ENCODE measurements at places on chromosomes 16 and 17. TPM values are rescaled to one million over a fixed set of nuclear protein-coding genes. Genes with fewer than 3 reads are reported as not detected.

Gene RAB11FIP4
- 33.1 TPM for total RNA-seq

Gene TEX19
- not detected for total RNA-seq

Gene YBX2
- 0.45 TPM for total RNA-seq

Gene MEFV
- 0.07 TPM for total RNA-seq

Gene MARVELD3
- not detected for total RNA-seq

Gene UNK
- total RNA-seq, result 19.1 TPM

Gene DHX8
- total RNA-seq, result 46.3 TPM

Gene MED1
- total RNA-seq, result 52.4 TPM

Gene CACNG3
- total RNA-seq, result not detected

Gene ATP2A1
- 5.3 TPM for total RNA-seq

Gene KRTAP3-2
- total RNA-seq, result not detected

Gene HSD17B2
- not detected for total RNA-seq

Gene WRAP53
- total RNA-seq, result 14.7 TPM

Gene GRIN2A
- total RNA-seq, result not detected

Gene CAPNS2
- total RNA-seq, result not detected

Gene TPSG1
- not detected for total RNA-seq

Gene CPHXL2
- total RNA-seq, result not detected

Gene CBX2
- total RNA-seq, result 5.2 TPM

Gene TUBD1
- total RNA-seq, result 15.2 TPM

Gene DOC2B
- 0.14 TPM for total RNA-seq

Gene NLRC5
- 119 TPM for total RNA-seq

Gene MT1E
- 12.2 TPM for total RNA-seq

Gene NPW
- total RNA-seq, result 1.9 TPM

Gene CDR2L
- total RNA-seq, result 0.49 TPM

Gene MT1F
- total RNA-seq, result 6.4 TPM

Gene TLCD3B
- 4.6 TPM for total RNA-seq

Gene APOBR
- 0.72 TPM for total RNA-seq

Gene CES5A
- not detected for total RNA-seq

Gene CD19
- total RNA-seq, result 0.19 TPM

Gene ST6GALNAC2
- total RNA-seq, result not detected

Gene OMG
- total RNA-seq, result 0.10 TPM

Gene BAIAP3
- 0.10 TPM for total RNA-seq

Gene ACSM2A
- total RNA-seq, result not detected

Gene HAP1
- not detected for total RNA-seq

Gene DLX3
- total RNA-seq, result not detected

Gene FXR2
- total RNA-seq, result 36.8 TPM

Gene EMC8
- total RNA-seq, result 31.6 TPM

Gene KRT33A
- not detected for total RNA-seq

Gene ZNF764
- total RNA-seq, result 9.5 TPM

Gene ENPP7
- total RNA-seq, result not detected

Gene C17orf100
- 0.99 TPM for total RNA-seq

Gene FAM20A
- not detected for total RNA-seq

Gene QRICH2
- total RNA-seq, result 0.52 TPM

Data from activated naive CD4-positive, alpha-beta T cell treated with anti-CD3 and anti-CD28 coated beads for 36 hours (primary cell).